Heart left ventricle (tissue), 16 donors: ENCODE measurements at places on chromosomes 4 and X. TPM values are rescaled to one million over a fixed set of nuclear protein-coding genes. Genes with fewer than 3 reads are reported as not detected.

GYG2 gene
- total RNA-seq: 1.4 TPM

- no peak for DNase-seq
Measured at GRCh38 chr4:82733636-82734035, 65.0 kb downstream of the SCD5 start.

SHISA3 gene
- 1.7 TPM for total RNA-seq

DNA sequence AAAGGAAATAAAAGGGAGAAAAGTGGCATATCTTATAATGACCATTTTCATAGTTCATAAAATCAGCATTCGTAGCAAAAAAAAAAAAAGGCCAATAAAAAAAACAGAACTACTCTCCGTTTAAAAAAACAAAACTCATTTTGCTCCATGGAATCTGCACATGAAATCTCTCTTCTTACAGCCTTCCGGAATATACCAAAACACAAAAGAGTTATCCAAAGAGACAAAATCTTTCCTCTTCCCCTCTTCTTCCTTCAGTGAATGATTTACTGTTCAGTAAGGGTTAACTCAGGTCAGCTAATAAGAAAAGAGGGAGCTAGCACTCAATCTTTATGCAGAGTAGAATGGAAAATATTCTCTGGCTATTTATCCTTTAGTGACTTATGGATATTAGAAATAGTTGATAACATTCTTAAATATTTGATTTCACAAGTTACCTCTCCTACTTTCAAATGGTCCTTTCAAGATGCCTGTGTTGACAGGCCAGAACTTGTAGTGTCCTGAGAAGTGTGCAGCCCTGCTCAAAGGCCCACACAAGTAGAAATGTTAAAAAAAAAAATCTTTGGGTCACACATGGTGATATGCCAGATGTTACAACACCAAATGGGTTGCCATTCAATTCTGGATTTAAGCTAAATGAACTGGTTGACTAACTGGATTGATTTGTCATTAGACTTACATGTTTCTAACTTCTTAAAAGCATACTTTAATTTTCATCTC lies 42.1 kb downstream of the PDGFC start:
- DNase-seq: no peak

DNA sequence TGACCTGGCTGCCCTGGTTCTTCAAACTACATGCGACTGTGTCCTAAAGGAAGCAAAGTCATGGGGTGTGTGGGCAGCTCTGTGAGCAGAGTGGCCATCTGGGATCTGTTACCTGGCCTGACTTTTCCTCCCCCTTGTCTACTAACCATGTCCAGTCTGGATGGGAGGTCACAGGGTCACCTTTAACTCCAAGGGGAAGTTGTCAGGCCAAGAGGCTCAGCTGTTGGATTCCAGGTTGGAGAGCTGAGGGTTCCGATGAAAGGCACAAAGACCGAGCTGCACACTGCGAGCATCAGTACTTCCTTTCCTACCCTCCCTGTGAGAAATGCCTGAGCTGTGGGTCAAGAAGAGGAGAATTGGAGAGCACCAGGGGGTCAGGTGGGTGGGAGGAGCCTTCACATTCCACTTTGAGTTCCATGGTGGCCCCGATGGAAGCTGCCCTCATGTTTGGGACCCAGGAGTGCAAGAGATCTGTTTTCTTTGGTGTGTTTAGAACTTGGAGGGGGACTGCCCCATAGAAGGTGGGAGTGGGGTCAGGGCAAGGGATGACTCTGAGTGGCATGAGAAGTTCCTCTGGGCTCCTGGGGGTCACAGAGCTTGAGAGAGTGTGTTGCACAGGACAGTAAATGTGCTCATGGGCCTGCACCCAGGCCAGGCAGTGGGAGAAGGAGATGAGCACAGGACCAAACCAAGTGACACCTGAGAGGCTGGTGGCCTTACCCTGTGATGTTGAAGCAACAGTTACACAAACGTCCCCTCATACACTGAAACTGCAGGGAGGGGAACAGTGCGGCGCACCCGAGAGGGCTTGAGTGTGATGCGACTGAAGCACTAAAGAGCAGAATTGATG lies 36.2 kb downstream of the RGS12 start:
- no peak for DNase-seq

- DNase-seq: no peak
Measured at GRCh38 chr4:5996641-5997040, 21.6 kb downstream of the C4orf50 start.

VCX gene
- not detected for total RNA-seq

GRCh38 chr4:170522427-170522970 lies 432.7 kb upstream of the AADAT start:
- peak; percentile 15 for DNase-seq

DNA sequence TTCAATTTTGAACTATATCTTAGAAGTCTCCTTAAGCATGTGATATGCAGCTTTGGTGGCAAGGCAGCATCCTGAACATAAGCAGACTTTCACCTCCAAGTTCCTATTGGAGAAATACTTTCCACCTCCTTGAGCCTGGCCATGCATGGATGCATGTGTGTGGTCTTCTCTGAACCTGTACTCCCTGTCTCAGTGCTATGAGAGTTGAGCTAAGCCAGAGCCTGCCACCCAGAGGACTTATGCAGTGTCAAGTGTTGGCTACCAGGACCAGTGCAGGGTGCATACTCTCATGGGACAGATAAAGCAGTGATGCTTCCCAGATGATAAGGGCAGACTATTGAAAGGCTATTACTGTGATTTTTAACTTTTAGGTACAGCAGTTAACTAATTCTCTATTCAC lies 105.6 kb downstream of the TSPAN7 start:
- no peak for DNase-seq

VMA21 gene
- total RNA-seq: 22.8 TPM

DNA sequence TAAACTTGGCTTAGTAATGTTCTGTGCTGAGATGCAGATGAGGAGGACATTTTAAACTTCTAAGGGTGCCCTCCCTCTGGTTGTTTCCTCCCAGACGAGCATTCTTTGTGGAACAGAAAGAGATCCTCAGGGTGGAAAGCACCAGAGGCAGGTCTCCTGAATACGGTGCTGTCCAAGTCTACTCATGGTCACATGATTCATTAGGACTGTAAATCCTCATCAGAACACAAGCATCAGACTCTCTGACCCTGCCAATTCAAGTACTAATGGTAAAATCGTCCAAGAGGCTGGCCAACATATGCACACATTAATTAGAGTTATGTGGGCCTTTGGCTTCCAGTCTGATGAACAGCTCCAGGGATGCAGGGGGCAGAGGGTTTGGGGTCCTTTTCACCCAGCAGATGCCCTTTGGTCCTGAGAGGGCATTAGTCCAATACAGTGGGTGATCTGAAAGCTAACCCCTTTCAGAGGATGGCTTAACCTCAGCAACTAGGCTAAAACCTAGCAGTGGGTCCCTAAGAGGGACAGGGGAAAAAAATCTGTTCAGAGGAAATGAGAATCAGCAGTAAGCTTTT lies 18.2 kb downstream of the HAND2 start:
- no peak for DNase-seq

DNA sequence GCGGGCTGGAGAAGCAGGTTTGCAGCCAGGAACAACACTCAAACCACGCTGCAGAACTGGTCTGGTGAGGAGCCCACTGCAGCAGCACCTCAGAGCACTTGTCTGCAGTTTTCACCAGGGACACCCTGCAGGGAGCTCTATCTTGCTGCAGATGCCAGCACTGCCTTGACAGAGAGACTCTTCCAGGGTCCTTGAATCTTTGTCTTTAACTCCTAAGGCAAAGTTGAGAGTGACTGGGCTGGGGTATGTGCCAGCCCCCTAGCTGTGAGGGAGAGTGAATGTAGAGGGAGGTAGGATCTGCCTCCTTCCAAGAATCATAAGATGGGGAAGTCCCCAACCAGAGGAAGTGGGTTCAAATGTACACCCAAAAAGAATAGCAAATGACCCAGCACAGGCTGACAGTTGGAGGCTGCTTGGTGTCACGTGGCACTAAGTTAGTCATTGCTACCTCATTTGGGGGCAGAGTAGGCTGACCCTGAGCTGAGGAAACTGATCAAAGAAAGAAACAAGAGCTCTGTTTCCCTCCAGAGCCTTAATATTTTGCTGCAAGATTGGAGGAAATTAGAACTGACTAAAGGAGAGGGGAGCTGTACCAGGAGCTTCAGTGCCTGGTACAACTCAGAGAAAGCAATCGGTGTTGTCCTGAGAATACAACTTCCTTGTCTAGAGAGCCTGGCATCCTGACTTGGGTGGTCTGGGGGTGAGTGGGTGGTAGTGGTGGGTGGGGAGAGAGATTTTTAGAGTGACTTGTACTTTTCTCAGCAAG lies 28.2 kb upstream of the HUWE1 start:
- no peak for DNase-seq

GRCh38 chr4:8817096-8817812 lies 54.4 kb downstream of the HMX1 start:
- no peak for DNase-seq

NRK gene
- total RNA-seq: 3.9 TPM

CCSER1 gene
- 14.2 TPM for total RNA-seq

ADD1 gene
- total RNA-seq: 275 TPM

DNA sequence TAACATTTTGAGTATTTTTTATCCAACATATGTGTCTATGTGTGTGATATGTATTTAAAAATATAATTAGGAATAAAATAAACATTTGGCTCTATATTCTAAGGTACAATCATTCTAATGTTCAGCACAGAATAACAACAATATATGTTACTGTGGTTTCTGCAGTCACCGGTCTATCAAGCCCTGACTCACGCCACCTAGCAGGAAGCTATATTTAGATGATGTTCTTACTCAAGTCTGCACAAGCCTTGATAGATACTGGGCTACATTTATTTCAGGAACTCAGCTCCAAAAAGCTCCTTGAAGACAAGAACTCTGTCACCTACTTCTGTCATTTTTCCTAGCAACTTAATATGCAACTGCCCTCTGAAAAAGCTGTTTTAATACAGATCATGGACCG lies 152.0 kb upstream of the FTHL17 start:
- DNase-seq: no peak

LRCH2 gene
- 0.82 TPM for total RNA-seq

GRCh38 chr4:100206850-100207249 lies 16.6 kb upstream of the DDIT4L start:
- DNase-seq: no peak

GRCh38 chr4:169205075-169205743 lies 65.5 kb downstream of the SH3RF1 start:
- no peak for DNase-seq

GRCh38 chr4:8607603-8608481 lies 15.3 kb downstream of the CPZ start:
- DNase-seq: no peak

GRCh38 chrX:123408821-123409737 lies 225.0 kb downstream of the GRIA3 start:
- no peak for DNase-seq

NAP1L5 gene
- 2.9 TPM for total RNA-seq

DNA sequence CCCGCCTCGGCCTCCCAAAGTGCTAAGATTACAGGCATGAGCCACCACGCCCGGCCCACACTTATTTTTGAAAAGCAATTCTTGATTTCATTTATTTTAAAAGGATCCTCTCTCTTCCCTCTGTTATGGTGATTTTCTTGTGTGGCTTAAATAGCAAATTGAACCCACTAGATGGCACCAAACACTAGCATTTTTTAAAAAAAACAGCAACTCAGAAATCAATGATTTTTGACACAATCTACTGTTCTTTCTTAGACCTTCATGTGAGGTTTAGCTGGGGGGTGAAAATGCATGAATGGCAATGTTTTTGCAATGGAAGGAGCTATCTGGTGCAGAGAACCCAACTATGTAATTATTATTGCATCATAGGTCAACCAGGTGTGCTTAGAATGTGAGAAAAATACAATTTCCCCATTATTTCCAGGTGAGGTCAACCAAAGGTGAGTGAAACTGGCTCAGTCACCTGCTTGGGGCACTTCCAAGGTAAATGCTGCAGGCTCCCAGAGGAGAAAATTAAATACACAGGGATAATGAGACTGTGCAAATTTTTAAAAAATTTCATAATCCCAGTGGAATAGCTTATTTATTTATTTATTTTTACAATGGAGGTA lies 226.7 kb upstream of the PRKX start:
- no peak for DNase-seq

DNA sequence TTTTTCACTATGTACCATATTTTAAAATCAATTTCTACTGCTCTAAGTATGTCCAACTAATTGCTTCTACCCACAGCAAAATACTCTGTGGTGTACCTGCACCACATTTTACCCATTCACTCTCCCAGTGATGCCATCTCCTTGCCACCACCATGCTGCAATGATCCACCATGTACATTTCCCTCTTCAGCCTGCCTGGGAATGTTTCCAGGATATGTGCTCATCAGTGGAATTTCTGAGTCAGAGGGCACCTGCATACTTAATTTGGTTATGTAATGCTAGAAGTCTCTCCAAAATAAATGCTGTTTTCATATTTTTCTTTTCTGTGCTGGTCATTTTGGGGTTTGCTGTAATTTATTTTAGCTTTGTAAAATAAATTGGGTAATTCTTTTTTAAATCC lies 33.2 kb upstream of the OCIAD2 start:
- no peak for DNase-seq

GRCh38 chr4:147735413-147736301 lies 3.8 kb downstream of the ARHGAP10 start:
- no peak for DNase-seq

DNA sequence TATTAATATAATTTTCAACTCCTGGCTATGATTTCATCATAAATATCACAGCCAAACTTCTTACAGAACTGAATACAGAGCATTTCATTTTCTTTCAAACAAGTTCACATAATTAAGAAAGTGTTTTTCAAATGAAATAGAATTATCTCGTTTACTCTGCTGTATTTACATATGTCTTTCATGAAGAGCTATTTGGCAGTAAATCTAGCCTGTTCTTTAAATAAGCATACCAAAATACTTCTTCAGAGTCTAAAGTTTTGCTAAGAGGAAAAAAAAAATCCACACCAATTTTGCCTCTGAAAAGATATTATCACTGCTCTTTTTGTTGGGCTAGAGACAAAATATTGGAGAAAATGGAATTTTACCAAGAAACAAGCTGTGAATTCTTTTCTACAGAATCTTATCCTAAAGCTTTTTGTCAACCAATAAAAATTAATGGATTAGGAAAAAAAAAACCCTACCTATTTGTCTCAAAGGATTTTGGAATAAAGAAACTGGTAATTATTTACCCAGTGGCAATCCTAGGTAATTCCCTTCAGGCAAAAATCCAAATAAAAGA lies 287.9 kb upstream of the NR3C2 start:
- DNase-seq: no peak

GRCh38 chr4:89741768-89742167 lies 95.2 kb downstream of the SNCA start:
- no peak for DNase-seq

DNA sequence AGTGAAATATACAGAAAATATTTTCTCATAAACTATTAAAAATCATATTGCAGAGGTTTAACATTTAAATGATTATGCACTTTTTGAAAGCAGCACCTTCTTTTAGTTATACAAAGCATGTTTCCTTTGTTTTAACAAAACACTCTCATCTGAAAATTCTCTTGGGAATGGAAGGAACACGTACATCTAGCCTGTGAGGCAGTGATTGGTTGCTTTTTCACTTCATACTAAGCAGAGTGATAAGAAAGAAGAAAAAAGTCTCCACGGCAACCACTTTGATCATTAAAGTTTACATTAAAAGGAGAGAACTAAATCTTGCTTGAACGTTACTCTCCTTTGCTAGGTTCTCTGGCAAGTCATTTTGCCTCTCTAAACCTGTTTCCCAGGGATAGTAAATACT lies 41.7 kb upstream of the H2AZ1 start:
- DNase-seq: no peak

- DNase-seq: no peak
Measured at GRCh38 chrX:41692162-41692749, 3.5 kb downstream of the GPR34 start.

- no peak for DNase-seq
Measured at GRCh38 chrX:100417681-100418080, 7.6 kb upstream of the PCDH19 start.

PPEF1 gene
- total RNA-seq: 0.23 TPM

GRCh38 chrX:149949743-149950436 lies 11.6 kb upstream of the EOLA2 start:
- no peak for DNase-seq

- no peak for DNase-seq
Measured at GRCh38 chr4:16353165-16353564, 126.9 kb upstream of the TAPT1 start.
